EH (cell line): ENCODE measurements at places on chromosomes 1 and 21.

DNA sequence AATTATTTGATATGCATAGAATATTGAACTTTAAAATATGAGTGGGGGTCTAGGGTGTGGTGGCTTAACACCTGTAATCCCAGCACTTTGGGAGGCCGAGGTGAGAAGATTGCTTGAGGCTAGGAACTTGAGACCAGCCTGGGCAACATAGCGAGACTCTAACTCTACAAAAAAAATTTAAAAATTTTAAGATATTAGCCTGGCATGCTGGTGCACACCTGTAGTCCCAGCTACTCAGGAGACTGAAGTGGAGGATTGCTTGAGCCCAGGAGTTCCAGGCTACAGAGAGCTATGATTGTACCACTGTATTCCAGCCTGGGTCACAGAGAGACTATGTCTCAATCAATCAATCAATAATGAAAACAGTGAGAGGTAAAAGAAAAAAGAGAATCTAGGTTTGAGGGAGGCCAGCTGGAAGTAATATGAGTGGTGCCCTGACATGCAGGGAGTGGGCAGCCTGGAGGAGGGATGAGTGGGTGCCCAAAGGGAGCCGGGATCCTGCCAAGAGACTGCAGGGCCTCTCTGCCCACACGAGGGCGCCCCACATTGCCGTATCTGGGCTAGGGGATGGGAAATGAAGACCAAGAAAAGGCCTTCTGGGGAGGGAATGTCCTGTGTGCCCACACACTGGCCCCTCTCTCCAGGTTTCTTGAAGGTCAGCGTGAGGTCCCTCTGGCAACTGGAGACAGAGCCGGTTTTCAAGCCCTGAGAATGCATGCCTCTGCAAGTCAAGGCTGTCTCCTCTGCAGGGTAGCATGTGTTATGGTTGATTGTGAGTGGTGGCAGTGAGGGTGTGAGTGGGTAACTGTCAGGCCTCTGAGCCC is 93.9 kb upstream of the PPM1J start:
- DNase-seq: peak; percentile 71

DNA sequence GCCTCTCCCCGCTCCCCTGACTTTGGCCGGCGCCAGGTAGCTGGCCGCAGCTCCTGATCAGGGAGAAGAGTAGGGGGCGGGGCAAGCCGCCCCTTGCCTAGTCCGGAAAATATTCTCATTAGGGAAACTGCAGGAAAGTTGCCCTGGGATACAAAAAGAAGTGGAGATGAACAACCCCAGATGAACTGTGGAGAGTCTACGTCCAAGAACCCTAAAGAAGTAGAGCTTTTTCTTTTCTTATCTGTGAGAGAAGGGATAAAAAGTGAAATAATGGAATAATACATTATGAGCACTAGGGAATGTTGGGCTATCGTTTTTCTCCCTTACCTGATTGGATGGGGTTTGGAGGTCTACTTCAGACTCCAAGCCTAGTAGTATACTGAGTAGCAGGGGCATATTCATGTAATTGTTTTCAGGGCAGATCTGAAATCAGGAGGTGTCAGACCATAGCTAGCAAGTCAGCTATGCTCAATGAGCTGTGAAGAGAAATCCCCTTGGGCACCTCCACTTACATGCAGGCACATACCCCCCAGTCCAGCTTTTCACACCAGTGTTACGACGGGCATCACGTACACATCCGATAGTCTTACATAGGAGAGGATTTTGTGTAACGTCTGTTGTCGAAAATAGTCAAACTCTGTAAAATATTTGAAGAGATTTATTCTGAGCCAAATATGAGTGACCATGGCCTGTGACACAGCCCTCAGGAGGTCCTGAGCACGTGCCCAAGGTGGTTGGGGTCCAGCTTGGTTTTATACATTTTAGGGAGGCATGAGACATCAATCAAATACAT is 1.7 kb upstream of the DUSP10 start:
- no peak for DNase-seq

DNA sequence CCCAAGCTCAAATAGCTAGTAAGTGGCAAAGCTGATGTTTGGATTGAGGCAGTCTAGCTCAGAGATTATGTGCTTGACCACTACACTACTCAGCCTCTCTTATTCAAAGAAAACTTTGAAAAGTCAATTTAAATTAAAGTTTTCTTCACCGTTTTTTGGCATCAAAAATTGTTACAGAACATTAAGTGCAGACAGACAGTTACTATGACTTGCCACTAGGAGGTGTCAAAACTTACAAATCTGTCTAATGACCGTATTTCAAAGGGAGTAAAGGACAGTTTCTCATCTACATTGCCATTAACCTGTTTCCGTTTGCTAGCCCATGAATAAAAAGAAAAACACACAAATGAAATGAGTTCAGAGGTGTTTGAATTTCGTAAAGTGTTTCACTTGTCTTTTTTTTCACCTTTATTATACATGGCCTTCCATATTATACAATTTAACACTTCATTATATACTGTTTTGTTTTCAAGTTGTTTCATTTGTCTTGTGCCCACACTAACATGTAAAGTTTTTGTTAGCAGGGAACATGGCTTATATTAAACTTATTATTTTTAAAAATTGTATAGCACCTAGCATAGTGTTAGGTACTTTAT is 57.4 kb upstream of the MTF2 start:
- DNase-seq: peak; percentile 58

- peak; percentile 24 for DNase-seq
Observed at GRCh38 chr1:173099166-173099565, 48.4 kb upstream of the TNFSF18 start.

DNA sequence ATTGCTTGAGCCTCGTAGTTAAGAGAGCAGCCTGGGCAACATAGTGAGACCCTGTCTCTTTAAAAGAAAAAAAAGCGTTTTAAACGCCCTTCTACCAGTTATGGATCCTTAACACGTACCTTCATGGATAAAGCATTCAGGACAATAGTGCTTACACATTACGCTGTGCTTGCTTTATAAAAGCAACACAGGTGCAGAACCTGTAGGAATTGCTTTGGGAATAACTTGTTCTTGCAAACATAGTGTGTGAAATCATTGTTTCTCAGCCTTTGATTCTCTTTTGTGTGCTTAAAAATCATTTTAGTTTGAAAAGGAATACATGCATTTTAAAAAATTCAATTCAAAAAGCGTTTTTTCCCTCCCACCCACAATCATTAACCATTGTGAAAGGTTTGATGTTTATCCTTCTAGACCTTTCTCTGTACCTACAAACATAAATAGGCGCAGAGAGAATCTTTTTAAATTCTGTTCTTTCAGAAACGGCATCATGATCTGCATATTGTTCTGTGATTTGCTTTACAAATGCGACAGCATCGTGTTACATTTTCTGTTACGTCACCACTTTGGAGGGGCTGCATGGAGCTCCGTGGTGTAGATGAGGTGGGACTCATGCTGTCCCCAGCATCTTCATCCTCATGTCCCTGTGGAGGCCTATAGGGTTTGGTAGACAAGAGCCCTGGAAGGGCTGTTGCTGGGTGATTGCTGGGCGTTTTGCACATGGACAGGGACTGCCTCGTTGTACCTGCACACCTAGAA is 54.6 kb downstream of the SPSB1 start:
- DNase-seq: no peak

GRCh38 chr1:8392522-8392921 is 74.6 kb downstream of the SLC45A1 start:
- no peak for DNase-seq

DNA sequence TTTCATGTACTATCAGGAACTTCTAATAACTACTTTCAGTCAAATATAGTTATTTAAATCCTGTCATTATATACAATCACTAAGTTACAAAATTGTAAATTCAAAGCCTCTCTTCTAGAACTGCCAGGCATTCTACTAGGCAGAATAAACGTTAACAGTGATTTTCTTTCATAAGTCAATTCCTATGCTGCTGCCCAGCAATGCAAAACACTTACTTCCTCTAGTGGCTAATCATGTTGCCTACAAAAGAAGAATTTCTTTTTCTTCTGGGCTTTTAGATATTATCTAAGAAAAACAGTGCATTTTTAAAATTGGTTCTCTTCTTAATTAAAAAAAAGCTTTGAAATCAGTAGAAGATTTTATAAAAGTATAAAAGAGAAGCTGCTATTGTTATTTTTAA is 509.8 kb upstream of the ADAMTS5 start:
- peak; percentile 62 for DNase-seq

DNA sequence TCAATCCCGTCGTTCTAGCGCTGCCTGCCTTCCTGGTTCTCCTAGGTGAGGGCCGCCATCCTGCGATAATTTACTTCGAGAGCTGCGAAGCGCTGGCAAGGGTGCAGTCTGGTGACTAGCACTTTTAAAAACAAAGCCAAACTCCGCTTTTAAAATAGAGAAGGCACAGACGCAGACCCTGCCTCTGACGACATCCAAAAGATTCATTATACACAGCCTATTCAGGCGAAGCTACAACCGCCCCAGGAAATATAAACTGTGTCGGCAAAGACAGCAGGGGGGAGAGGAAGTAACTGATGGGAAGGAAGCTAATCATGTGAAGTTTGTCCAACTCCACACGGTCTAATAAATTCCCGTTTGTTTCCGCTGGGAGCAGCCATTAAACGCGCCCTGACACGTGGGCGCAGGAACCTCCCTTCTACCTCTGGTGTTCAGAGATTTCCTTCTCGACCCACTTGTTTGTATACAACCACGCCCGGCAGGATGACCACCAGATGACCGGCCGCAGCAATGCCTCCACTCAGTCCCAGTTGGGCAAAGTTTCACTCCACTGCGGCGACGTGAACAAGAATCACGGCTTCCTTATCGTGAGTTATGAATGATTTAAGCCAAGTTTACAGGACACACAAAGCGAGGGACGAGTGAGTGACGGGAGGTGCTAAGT is 1.3 kb downstream of the GNG12 start:
- DNase-seq: peak; percentile 90

DNA sequence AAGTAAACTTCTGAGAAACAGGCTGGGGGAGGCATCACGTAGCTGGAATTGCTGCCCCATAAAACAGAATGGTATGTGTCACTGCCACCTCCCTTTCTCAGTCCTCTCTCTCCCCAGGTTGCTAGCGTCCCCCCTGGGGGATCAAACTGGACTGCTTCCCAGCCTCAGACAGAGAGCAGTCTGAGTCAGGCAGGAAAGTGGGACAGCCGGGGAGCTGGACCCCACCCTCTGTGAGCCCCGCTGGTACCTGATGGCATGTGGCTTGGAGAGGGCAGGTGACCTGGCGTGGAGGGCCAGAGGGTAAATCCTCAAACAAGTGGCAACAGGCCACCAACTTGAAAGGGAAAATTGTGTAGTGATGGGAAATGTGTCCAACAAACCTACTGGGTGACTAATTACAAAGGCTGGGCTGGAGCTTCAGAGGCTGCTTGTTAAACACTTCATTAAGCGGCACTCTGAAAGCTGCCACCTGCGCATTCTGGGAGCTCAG is 1.0 kb upstream of the SFN start:
- DNase-seq: peak; percentile 47

DNA sequence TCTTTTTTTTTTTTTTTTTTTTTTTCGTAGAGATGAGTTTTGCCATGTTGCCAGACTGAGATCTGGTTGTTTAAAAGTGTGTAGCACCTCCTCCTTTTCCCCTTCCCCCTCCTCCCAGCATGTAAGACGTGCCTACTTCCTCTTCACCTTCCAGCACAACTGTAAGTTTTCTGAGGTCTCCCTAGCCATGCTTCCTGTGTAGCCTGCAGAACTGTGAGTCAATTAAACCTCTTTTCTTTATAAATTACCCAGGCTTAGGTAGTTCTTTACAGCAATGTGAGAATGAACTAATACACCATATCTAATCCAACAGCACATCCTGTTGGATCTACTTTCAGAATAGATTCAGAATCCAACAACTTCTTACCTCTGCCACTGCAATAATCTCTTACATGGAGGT is 111.1 kb downstream of the CLIC6 start:
- no peak for DNase-seq

- DNase-seq: no peak
Observed at GRCh38 chr1:91803123-91803522, 82.8 kb downstream of the TGFBR3 start.

- no peak for DNase-seq
Observed at GRCh38 chr1:186616511-186616910, 63.7 kb downstream of the PTGS2 start.

GRCh38 chr1:34650800-34651199 is 104.0 kb upstream of the GJB5 start:
- DNase-seq: no peak
